NCI-H2107 (cell line): ENCODE measurements at places on chromosomes 5 and 9.

DNA sequence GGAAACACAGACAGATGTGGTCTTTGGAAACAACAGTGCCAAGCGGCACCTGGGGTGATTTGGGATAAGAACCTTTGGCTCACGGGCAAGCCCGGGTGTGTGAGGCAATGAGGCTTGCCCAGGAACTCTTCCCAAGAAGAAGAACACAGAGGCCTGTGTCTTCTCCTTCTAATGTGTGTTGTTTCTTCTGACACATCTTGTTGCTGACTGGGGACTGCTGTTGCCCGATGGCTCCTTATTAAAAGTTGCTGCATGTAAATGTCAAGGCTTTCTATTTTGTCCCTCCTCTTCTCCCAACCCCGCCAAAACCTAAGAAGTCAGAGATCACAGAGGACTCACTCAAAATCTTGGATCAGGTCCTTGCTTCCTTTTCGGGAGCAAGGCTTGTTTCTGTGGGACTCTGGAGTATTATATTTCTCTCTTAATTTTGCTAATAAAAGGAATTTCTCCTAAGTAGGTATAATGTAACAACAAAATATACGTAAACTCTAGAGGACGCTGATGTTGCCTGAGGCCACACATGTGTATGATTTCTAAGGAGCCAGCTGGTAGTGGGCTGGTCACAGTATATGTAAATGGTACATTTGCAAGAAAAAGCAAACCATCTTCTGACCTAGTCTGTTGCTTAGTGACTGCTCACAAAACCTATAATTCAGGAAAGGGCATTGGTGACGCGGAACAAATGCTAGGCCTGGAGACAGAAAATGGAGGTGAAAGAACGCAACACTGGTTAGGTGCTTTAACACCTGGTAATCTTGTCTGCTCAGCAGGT lies 232.5 kb downstream of the GADD45G start:
- DNase-seq, result no peak

DNA sequence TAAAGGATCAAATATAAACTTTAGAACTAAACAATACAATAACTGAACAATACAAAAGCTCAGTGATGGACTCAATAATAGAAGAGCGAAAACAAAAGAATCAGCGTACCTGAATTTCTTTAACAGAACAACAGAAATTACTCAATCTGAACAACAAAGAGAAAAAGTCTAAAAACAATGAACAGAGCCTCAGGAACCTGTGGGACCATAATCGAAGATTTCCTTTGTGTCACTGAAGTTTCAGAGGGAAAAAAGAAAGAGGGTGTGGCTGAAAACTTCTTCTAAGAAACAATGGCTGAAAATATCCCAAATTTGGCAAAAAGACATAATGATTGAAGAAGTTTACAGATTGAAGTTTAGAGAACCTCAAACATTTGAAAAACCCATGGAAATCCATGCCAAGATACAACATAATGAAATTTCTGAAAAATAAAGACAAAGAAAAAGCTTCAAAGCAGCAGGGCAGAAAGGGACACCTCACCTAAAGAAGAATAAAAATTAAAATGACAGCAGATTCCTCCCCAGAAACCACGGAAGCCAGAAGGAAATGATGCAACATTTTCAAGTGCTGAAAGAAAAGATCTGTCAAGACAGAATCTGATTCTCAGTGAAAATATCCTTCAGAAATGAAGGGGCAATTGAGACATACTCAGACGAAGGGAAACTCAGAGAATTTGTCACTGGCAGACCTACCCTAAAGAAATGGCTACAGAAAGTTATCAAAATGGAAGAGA lies 288.8 kb downstream of the ARL15 start:
- no peak for DNase-seq

DNA sequence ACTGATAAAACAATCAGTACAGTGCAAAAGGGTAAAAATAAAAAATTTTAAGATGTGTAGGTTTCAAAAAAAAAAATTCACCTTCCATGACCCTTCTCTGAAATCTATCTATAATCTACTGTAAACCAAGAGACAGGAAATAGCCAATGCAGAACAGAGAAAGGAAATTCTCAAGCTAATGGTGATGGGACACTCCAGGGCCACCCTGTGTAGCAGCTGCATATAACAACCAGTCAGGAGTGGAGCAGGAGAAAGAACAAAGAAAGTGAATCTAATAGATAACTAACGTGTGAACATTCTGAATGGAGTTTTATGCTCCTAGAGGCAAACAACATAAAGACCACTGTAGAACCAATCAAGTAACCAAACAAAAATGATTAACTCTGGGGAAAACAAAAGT lies 16.6 kb downstream of the SPTLC1 start:
- no peak for DNase-seq

GRCh38 chr9:127144670-127145445 lies 22.4 kb upstream of the ANGPTL2 start:
- no peak for DNase-seq

DNA sequence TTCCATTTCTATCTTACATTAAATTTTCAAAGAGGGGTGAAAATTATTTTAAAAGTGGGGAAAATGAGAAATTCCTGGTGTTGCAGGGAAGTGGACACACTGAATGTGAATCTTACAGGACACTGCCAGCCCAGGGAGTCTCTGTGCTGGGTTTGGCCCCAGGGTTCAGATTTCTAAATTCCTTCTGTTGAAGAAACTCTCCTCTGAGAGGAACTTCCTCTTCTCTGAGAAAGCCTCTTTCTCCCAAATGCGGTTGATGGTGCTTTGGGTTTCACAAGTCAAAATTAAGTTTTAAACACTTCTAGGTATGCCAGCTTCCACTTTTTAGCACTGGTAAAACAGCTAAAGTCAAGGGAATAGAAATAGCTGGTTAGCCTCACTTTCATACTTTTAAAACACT lies 317.9 kb upstream of the ITGA1 start:
- DNase-seq, result no peak

- DNase-seq, result no peak
Observed at GRCh38 chr5:156037151-156037909, 289.6 kb upstream of the SGCD start.

DNA sequence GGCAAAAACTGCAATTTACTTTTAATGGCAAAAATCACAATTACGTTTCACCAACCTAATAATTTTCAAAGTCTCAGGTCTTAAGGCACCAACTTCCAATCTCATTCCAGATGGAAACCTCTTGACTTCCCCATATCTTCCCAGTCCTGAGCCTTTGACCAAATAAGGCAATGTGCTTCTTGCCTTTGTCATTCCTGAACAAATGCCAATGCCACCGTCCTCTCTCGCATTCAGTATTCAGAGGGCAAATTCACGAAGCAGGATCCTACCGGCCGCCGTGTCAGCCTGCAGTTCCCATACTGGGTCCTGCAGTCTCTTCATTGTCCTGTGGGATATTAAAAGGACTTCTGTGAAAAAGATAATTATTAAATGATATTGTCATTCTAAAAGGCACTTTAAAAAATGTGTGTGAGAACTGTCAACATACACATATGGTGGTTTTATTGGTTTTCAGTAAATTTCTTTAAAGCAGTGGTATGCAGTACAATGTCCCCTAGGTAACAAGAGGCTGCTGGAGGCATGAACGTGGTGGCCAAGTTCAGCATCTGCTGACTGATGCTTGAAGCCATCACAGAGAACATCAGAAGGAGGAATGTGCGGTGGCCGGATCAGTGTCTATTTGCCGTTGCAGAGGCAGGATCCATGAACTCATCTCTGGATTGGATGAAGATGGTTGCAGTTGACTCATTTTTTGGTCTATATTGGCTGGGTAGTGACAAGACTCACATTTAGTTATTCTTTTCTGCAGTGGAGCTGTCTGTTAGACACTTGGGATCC lies 101.4 kb upstream of the IRX4 start:
- no peak for DNase-seq

DNA sequence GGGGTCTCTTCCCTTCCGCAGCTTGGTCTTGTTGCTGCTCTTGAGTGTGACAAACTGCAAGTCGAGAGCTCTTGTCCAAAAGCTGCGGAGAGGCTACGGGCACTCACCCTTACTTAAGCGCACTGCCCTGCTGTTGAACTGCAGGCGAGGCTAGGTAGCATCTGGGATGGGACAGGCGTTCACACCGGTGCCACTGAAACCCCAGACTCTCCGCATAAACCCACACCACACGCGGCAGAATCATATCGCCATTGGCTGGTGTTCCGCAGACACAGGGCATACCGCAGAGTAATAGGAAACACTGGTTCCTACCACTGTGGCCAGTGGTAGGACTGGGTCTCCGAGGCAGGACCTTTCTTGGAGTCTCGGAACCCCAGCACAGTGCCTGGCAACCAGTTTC lies 2.2 kb upstream of the NPR3 start:
- DNase-seq, result no peak

DNA sequence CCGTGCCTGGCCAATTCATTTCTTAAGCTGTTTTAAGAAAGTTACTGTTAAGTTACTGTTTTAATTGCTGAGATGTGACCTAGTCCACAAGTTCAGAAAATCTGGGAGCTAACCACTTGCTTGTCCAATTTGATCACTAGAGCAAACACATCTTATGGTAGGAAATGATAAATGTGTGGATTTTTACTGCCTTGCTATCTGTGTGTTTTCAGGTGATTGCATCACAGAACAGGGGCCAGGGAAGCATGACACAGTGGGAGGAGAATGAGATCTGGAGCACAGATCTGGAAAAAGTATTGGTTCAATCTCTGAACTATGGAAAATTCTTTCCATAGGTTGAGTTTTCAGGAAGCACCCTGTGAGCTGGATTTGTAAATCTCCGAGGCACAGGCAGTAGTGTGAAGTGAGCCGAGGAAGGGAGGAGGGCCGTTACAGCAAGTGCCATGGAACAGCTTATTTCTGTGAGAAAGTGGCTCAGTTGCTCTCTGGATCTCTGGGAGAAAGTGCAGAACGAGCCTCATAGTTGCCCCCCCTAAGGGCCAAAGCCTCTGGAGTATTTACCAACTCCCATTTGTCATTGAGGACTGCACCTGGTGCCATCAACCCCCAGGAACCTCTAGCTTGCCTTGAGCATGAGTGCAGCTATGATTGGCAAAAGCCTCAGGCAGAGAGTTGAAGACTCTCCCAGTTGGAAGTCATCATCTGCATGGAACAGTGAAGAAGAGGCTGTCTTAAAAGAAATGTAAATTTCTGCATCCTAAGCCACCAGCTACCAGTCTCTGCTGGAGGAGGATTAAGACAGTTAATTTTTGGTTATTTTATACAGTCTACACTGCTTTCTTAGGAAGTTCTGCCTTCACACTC lies 161.8 kb upstream of the CLINT1 start:
- DNase-seq, result no peak

DNA sequence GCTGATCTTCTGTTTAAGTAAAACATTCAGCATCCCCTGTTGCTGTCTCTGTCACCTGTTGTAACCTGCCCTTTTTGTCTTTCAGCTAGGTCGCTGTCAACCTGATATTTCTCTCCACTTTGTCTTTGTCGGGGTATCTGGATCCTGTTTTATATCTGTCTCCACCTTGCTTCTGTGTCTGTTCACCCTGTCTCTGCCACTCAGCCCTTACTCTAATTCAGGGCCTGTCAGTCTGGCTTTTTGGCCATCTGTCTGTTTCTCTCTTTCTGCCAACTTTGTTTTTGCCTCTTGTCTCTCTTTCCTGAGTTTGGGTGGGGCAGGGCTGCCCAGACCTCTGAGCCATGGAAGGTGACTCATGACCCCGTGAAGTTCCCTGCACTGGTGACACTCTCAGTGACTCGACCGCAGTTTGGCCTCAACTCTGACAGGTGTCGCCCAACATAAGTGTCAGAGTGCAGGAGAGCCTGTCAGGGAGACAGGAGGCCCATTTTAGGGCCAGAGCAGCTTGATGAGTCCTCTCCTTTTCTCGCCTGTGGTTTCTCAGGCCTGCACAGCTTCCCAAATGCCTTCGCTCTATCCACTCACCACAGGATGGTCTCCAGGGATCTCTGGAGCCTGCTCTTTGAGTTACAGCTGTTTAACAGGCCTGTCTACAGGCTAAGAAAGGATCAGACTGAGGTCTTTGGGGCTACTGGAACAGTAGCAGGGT lies 868 bp downstream of the ZBTB43 start:
- DNase-seq, result peak; percentile 4

GRCh38 chr5:57175551-57176309 lies 1.9 kb downstream of the GPBP1 start:
- no peak for DNase-seq

GRCh38 chr5:43036856-43037635 lies 3.1 kb downstream of the ANXA2R start:
- no peak for DNase-seq

DNA sequence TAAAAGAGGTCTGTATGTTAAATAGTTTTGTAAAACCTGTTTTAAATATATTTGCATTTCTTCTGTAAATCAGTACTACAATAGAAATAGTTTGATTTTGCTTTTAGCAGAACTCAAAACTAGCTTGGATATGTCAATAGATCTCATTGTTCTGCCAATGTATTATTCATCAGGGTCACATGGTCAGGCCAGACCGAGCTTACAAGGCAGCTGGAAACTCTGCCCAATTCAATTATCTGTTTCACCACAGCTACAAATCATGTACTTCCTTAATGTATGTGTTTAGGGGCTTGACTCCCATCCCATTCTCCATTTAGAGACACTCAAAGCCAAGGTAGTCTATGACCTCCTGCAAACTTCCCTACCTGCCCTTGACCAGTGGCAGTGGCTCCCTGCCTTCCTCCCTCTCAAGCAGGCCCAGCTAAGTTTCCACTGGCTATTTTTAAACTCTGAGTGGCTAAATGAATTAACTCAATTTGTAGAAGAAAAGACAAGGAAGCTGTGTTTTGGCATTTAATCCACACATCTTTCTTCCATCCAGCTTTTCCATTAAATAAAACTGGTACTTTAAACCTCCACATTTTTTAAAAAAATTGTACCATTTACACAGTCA lies 46.4 kb upstream of the SELENOP start:
- no peak for DNase-seq

DNA sequence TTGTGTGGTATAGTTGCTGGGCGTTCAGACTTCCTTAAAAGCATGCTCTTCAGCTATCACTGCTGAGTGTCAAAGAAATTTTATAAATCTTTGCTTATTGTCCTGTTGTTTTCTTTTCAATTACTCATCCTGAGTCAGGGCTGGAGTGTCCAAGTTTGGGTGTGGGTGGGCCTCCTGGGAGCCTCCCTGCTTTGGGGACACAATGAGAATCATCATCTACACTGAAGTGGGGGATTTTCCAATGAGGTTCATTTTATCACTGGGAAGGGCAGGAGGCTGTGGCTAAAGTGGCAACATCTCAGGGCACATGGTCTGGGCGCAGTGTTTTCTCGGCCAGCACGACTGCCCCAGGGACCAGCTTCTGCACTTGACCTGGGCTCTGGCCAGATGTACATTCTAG lies 19.5 kb downstream of the GFPT2 start:
- no peak for DNase-seq

- no peak for DNase-seq
Observed at GRCh38 chr5:104189909-104190308, 627.3 kb upstream of the NUDT12 start.

DNA sequence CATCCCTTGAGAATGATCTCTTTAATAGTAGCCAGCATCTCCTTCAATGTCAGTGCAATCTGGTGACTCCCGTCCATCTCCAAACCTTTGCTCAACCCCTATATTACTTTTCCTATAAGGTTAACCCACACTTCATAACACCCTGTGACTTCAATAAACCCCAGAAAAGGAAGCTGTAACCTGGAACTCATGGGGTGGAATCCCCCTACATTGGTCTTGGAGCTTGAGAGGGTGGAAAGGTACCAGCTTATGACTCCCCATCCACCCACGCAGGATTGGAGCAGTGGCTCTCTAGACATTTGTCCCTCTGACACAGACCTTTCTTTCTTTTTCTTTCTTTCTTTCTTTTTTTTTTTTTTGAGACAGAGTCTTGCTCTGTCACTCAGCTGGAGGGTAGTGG lies 54.7 kb upstream of the ZFR start:
- no peak for DNase-seq

- no peak for DNase-seq
Observed at GRCh38 chr5:73318308-73318719, 130.3 kb downstream of the FOXD1 start.
